ENCODE measurements at places on chromosomes 2 and 18.

DNA sequence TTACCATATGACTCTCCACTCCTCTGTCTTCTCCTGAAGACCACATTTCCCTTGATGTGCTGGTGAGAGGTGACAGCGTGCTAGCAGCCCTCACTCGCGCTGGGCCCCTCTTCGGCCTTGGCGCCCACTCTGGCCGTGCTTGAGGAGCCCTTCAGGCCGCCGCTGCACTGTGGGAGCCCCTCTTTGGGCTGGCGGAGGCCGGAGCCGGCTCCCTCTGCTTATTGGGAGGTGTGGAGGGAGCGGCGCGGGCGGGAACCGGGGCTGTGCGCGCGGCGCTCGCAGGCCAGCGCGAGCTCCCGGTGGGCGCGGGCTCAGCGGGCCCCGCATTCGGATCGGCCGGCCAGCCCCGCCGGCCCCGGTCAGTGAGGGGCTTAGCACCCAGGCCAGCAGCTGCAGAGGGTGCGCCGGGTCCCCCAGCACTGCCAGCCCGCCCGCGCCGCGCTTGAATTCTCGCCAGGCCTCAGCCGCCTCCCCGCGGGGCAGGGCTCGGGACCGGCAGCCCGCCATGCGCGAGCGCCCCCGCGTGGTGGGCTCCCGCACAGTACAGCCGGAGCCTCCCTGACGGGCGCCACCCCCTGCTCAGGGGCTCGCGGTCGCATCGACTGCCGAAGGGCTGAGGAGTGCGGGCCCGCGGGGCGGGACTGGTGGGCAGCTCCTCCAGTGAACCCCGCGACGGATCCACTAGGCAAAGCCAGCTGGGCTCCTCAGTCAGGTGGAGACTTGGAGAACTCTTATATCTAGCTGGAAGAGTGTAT, 246.6 kb upstream of the REG3G start:
- DNase-seq: no peak

- DNase-seq: peak; percentile 56
Observed at GRCh38 chr2:191696001-191696400, 18.1 kb downstream of the NABP1 start.

GRCh38 chr18:59514203-59514602, 155.1 kb upstream of the LMAN1 start:
- peak; percentile 34 for DNase-seq

DNA sequence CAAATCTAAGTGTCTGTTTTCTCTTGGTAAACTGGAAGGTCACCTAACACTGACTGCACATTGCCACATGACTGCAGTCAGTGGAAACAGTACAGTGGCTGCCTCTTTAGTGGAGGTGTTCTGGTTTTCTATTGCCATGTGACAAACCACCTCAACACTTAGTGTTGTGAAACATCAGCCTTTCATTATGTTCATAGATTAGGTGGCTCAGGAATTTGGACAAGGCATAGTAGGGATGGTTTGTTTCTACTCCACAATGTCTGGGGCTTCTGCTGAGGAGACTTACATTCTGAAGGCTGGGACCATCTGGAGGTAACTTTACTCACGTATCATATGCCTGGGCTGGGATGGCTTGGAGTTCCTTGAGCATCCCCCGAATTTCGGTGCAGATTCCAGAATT, 26.5 kb downstream of the CCDC85A start:
- DNase-seq: no peak

DNA sequence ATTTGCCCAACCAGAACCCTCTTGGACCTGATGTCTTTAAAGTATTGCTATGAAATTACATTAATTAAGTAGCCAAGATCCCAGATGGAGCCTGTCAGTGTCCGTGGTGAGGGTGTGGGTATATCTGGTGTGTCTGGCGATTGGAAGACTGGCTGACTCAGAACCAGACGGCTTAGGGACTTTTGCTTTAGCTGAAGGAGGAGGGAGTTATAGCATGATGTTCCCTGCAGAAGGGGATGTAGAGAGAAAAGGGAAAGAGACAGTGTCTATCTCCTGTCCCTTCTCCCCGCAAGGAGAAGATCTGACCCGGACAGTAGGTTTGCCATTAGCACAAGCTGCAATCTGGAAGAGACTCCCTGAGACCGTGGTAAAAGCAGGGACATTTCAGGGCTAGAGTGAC, 60.6 kb downstream of the POU3F3 start:
- no peak for DNase-seq

DNA sequence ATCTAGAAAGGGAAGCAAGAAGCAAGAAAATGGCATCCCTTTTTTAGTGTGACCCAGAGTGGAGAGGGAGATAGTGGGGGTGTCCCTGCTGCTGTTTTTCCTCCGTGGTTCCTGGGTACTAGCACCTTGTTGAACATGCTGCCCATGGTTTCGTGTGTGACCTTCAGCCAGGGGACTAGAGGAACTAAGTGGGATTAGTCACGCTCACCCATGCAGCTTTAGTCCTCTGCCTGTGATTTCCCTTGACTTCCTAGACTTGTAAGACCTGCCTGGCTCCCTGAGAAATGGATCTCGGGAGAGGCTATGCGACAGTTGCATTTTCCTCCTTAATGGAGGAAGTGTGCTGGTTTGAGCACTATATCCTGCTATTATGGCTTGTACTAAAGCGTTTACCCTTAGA, 471.4 kb downstream of the DCDC2C start:
- DNase-seq: no peak

GRCh38 chr18:9828506-9829396, 57.0 kb upstream of the TXNDC2 start:
- DNase-seq: no peak

- no peak for DNase-seq
Observed at GRCh38 chr2:229825476-229825875, 96.3 kb downstream of the TRIP12 start.

- peak; percentile 29 for DNase-seq
Observed at GRCh38 chr2:168155046-168155445, 92.3 kb downstream of the STK39 start.

DNA sequence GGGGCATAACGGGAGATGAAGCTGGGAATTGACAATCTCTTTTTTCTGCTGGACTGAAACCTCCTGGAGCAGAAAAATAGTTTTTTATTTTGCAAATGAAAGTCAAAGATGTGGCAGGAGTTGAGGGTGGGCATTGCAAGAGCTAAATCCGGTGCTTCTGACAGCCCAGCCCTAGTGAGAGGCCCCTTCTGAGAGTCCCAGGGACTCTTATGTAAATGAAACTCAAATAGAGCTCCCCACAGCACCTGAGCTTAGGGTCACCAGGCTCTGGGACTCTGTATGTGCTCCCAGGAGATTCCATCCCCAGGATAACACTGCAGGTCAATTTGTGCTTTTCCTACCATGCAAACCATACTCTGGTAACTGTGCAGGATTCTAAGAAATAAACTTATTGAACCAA, 192.8 kb downstream of the ANKRD30B start:
- DNase-seq: no peak

GRCh38 chr2:10900216-10901109, 11.3 kb upstream of the KCNF1 start:
- peak; percentile 46 for DNase-seq

DNA sequence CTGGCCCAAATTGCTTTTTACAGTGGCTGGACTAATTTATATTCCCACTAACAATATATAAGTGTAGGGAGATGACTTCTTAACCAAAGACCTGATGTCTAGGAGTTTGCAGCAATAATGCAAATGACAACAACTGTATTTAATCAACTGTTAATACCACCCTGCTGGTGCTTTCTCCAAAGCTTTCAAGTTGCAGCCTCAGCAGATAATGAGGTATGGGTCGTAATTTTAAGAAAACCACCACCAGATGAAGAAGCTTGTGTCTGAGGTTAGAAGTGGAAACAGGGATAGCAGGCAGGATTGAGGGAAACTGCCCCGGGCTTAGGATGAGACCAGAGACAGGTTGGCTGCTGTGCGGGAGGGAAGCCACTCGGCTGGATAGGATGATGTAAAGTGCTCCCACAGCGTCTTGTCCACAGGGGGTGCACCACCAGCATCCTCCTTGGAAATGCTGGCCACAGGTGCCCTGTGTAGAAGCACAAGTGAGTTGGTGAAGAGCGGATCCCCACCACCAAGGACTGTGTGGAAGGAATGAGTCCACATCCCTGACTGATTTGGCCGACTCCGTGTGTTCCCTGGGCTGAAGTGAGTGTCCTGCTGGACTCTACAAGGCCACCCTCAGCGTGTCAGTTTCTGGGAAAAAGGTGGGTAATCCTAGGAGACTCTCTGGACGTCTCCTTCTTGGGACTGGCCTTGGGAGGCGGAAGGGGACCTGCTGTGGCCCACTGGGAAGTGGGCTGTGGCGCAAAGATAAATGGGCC, 76.1 kb upstream of the SMAD2 start:
- DNase-seq: no peak

DNA sequence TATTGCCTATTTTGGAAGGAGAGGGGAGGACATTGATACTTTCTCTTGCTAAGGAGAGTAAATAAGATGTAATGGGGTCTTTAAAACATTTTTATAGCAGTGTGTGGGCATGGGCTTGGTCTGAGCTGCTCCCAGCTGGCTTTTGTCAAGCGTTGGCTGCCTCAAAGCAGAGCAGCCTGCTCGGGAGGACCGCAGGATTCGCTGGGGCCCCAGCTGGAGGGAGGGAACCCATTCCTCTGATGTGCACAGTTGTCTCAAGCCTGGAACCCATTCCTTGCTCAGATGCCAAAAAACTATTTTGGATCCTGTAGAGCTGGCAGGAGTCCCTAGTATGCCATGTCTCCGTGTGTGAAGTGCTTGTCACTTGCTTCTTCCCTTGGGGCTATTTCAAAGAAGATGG, 59.4 kb upstream of the RMDN2 start:
- no peak for DNase-seq

DNA sequence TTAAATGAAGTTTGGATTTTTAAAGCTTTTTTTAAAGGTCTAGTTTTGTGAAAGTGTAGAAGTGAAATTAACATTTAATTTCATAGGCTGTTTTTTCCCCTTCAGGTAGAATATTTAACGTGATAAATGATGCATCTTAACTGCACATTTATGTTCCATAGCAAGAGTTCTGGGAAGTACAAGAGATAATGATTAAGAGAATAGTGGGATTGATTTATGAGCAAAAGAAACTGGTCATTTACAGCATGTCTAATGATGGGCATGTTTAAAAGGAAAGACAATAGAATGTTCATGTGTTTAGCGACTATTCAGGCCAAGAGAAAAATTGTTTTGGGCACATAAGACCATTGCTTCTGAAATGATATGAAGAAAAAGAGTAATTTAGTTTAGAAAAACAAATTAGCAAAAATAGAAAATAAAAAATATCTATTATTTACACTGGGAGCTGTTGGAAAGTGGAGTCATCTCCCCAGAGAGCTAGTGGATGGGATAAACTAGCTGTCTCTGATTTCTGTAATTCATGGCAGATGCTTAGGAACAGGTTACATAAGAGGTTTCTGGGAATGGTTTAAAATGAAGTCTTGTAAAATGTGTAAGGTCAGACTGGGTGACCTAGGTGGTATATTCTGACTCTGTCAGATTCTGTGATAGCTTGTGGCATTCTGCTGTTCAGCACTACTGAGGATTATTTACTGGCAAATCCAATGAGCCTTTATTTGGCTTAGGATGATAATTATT, 60.7 kb downstream of the WDR7 start:
- no peak for DNase-seq

DNA sequence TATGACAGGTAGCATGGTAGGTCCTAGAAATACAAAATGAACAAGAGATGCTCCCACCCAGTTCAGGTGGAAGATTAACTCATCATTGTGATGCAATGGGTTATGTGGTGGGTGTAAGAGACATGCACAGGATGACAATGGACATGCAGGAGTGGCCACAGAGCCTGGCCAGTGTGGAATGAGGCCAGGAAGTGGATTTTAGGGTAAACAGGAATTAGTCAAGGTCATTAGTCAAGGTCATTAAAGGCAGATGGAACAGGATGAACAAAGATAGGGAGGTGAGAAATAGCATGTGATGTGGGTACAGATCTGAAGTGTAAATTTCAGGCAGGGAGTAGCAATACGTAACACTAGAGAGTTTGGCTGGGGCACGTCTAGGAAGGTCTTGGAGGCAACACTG, 15.6 kb upstream of the SERTAD2 start:
- no peak for DNase-seq

GRCh38 chr2:200199005-200199404, 107.5 kb upstream of the SPATS2L start:
- no peak for DNase-seq
